ENCODE measurements at places on chromosomes 12 and 14.

- no peak for DNase-seq
Measured at GRCh38 chr14:75232597-75232996, 46.0 kb upstream of the FOS start.

GRCh38 chr12:128365651-128366231, 98.8 kb downstream of the TMEM132C start:
- no peak for DNase-seq

DNA sequence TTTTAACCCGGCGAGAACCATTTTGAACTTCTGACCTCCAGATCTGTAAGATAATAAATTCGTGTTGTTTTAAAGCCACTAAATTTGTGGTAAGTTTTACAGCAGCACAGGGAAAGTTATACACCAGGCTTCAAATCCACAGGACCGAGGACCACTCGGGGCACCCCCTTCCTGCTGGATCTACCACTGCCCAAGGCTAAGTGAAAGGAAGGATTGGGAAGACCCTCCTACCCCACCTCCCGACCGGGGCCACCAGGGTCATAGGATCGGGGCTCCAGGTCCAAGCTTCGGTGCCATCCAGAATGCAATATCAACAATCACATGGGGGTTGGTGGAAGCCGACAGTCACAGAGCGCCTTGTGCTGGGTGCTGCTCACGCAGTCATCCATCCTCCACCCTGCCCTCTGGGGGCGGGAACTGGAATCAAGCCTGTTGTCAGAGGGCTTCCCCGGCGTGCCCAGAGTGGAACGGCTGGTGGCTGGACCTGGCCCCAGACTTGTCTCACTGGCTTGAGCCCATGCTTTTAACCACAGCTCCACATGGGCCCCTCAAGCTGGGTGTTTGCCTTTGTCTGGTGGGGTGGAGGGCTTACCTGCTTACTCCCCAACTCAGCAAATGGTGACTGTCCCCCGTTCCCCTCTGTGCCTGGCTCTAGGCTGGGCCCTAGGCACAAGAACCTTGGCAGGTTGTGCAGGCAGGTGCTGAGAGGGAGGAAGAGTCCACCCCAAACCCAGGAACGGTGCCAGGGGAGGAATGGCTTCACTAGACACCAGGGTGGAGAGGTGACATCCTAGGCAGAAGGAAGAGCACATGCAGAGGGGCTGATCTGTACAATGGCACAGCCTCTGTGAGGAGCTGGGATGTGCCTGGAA, 180.3 kb upstream of the RTL1 start:
- no peak for DNase-seq

- DNase-seq: peak; percentile 91
Measured at GRCh38 chr12:109844983-109845823, 12.0 kb upstream of the TRPV4 start.

DNA sequence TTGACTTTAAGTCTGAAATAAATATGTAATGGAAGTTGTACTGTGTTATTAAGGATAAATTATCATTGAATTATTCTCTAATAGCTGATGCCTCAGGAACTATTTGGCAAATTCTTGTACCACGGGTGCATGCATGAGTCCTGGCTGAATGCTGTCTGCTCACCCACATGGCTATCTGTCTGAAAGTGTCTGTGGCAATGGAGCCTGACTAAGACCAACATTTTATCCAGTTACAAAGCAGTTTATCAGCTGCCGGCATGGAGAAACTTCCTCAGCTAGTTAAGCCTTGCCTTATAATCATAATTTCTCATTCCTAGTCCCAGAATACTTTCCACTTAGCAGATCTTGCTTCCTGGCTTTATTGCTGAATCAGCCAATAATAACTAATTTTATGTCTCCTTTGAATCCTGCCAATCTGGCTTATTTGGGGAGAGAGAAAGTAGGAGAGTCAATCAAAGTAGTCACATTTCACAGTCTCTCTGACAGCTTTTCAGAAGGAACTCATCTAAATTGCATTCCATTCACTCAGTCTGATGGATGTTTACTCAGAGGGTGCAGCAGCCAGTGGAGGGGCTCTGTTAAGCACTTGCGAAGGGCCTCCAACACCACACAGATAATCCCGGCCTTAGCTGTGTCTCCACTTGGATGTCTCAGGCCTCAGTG, 280.6 kb upstream of the CLEC14A start:
- DNase-seq: no peak

DNA sequence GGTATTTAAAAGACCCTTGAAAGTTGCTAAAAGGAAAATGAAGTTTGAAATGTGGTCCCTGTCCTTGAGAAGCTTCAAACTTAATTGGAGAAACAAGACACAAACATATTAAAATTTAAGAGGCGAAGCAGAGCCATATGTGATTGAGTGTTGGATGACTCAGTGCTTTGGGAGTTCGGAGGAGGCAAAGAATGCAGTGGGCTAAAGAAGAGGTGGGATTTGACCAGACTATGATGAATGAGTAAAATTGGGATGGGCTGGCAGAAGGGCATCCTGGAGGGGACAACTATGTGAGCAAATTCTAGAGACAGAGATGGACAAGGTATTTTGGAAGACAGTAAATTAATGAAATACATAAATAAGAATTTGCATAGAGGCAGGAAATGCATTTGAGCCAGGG, 358.6 kb downstream of the EGLN3 start:
- no peak for DNase-seq

GRCh38 chr14:23639891-23640523, 3.8 kb downstream of the DHRS2 start:
- DNase-seq: no peak

GRCh38 chr12:26195641-26196420, 458 bp downstream of the SSPN start:
- no peak for DNase-seq

DNA sequence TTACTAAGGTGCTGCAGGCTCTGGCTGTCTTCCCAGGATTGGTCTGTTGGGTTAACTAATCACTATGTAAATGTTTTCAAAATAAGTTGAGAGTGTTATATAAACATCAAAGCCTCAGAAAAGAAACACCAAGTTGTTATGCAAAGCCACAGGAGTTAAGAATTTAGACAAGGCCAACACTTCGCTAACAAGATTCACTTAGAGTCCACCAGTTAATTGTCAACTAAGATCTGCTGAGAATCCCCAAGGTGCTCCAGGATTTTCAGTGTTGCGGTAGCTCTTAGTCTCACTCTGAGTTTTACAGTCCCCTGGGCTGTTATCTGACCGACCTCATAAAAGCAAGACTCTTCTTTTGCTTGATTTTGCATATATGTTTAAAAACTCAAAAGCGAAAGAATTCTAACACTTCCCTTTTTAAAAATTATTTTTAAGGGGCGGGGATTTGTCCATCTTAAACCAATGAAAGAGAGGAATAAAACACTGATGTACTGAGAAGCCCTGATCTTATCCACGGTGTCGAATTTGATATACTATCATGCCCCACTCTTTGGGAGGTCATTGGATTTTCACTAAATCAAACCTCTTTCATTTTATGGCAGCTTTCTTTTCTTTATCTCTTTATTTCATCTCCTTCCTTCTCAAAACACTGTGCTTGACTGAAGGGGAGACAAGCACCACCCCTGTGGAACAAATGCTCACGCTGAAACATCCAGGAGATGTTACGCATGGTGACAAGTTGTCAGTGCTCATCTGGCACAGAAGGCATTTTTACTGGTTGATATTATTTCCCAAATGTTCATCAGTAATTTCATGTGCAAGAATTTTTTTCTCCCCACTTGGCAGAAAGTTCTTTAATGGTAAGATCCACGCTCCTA, 7.0 kb downstream of the NIN start:
- no peak for DNase-seq

DNA sequence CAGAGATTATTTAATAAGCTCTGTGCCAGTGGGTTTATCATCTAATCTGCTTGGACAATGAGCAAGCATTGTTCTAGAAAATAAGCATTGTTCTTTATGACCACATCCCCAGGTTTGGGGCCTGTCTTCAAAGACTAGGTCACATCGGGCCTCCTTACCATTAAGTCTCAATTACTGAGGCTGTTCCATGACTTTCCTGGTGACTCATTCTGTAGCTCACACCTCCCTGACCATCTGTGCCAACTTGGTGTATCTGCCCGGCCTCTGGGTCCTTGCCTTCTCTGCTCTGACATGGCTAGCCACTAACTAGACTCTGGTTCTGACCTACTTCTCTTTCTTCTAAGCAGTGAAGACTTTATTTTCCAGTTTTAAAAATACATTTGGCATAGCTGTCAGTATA, 44.4 kb upstream of the PLEKHA5 start:
- no peak for DNase-seq

GRCh38 chr14:33733721-33734120, 217.2 kb downstream of the EGLN3 start:
- DNase-seq: no peak

GRCh38 chr12:31274520-31275300, 51.2 kb downstream of the SINHCAF start:
- no peak for DNase-seq

GRCh38 chr14:84959851-84960520, 570.0 kb upstream of the FLRT2 start:
- no peak for DNase-seq

GRCh38 chr14:86675059-86675458, 1145.1 kb downstream of the FLRT2 start:
- DNase-seq: no peak

GRCh38 chr12:48817873-48818830, at the start of gene CACNB3:
TSS of gene CACNB3 (plus strand) at chr12:48818496. CDS start at chr12:48818930, 434 bp downstream.
- DNase-seq: peak; percentile 65

GRCh38 chr12:16603260-16603915, 2.6 kb downstream of the LMO3 start:
- DNase-seq: no peak

GRCh38 chr12:57027805-57028153, 11.4 kb upstream of the TAC3 start:
- no peak for DNase-seq

- no peak for DNase-seq
Measured at GRCh38 chr12:30126944-30127343, 343.2 kb upstream of the TMTC1 start.

DNA sequence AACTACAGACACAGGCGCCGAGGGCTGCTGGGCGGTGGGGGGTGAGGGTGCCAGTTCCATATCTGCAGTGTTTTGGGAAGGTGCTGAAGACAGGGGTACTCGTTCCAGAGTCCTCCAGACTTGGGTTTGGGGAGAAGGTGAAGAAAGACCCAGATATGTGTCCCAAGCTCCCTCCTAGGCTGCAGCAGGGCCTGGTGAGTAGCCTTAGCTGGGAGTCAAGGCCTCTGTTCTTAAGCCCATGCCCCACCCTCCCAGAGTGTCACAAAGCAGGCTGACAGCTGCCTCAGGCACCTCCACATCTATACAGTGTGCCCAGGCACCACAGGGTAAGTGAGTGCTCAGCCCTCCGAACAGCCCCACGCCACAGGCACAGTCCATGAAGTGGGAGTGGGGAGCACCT, 4.3 kb downstream of the NCKAP5L start:
- no peak for DNase-seq

DNA sequence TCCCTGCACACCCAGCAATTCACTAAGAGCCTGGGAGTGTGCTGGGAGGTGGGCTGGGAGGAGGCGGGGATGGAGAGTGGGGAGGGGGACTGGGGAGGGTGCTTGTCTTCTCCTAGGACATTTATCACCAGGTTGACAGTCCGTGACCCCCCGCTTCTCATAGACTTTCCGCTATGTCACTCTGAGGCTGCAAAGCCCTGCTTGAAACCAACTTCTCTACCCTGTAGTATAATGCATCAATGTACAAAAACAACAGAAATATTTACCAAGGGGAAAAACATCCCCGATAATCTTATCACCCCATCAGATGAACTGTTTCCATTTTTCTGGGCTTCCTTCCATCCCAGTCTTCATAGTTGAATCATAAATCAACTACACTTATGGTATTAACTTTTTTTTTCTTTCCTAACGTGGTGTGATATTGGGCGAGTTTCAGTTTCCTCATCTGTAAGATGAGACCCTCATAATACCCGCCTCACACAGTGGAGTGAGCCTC, 28.6 kb upstream of the BATF start:
- DNase-seq: no peak

- DNase-seq: no peak
Measured at GRCh38 chr12:21413369-21414277, 23.8 kb upstream of the PYROXD1 start.

GRCh38 chr12:91176915-91177314, 5.7 kb downstream of the DCN start:
- no peak for DNase-seq

DNA sequence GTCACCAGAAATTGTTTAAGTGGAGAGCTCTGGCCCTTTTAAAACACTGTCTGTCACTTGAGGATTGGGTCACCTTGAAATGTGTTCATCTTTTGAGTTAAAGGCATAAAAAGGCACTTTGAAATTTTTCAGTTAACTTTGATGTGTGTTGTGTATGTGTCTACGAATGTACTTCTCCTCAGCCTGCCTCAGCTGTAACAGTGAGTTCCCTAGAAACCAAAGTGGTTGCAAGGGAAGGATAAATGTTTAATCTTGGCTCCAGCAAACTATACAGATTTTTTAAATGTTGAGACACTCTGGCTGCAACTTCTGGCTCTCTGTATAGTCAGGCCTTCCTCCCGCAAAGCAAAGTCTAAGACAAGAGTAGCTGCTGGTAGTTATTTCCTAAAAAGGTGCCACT, 8.3 kb downstream of the DERA start:
- no peak for DNase-seq

- DNase-seq: no peak
Measured at GRCh38 chr14:102049258-102050025, 37.4 kb downstream of the HSP90AA1 start.

- no peak for DNase-seq
Measured at GRCh38 chr14:39430762-39431415, 1.3 kb downstream of the FBXO33 start.

DNA sequence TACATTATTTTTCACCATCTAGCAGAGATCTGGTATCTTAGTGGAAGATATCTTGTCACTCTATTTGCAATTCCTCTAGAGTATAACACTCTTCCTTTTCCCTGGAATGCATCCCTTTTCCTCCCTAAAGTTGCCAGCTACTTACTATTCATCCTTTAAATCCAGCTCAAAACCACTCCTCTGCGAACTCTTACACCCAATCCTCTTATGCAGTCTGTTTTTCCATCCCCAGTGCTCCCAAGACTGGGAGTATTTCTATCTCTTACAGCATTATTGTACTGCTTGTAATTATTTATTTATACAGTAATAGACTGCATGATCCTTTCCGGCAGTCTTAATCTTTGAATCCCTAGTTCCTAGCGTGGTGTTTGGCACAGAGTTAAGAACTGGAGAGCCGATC, 2.9 kb upstream of the SRGAP1 start:
- no peak for DNase-seq

DNA sequence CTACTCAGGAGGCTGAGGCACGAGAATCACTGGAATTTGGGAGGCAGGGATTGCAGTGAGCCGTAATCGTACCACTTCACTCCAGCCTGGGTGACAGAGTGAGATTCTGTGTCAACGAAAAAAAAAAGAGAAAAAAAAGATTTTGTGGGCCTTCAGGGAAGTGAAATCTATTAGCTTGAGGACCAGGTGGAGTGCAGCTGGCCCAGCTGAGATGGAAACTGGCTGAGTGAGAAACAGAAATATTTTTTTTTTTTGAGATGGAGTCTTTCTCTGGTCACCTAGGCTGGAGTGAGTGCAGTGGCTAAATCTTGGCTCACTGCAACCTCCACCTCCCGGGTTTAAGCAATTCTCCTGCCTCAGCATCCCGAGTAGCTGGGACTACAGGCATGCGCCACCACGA, 2.3 kb upstream of the CLEC4C start:
- no peak for DNase-seq

- DNase-seq: no peak
Measured at GRCh38 chr12:96698965-96699364, 208.1 kb upstream of the NEDD1 start.

GRCh38 chr14:75109877-75110276, 17.0 kb downstream of the NEK9 start:
- DNase-seq: no peak

- DNase-seq: no peak
Measured at GRCh38 chr12:99284161-99284560, 363.4 kb upstream of the GARIN6 start.

Measured in right lobe of liver (tissue), 6 donors.